ENCODE measurements at places on chromosomes 6 and 20.

DNA sequence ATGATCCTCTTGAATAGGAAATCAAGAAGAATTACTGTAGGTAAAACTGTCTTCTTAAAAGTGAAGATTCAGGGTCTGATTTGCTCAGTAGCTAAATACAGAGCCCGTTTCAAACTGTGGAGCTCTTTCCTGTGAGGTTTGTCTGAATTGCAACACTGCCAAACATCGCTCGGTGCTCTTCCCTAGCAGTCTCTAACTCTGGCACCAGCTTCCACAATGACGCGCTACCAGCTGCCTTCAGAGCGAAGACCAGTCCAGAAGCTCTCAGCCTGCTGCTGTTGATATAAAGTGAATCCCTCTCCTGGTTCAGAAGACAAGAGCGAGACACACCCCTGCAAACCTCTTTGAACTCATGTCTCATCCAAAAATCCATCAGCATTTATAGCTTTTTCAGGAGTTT is 447.0 kb downstream of the LMBRD1 start:
- DNase-seq, result no peak

GRCh38 chr6:24903681-24904080 is 32.1 kb downstream of the RIPOR2 start:
- no peak for DNase-seq

DNA sequence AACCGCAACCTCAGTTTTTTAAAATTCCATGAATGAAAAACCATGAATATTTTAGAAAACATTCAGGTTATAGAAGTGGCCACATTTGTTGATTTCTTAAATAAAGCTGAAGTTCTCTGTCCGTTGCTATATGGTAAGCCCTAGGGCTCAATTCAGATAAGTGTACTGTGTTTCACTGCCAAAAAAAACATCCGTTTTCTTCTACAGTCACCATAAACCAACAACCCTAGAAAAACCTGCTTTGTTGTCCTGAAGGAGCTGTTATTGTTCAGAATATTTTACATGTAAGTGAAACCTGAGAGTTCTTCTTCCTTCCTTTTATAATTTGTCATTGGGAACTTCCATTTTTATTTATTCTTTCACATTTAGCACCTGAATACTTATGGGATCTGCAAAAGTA is 274.1 kb downstream of the TFAP2A start:
- DNase-seq, result no peak

DNA sequence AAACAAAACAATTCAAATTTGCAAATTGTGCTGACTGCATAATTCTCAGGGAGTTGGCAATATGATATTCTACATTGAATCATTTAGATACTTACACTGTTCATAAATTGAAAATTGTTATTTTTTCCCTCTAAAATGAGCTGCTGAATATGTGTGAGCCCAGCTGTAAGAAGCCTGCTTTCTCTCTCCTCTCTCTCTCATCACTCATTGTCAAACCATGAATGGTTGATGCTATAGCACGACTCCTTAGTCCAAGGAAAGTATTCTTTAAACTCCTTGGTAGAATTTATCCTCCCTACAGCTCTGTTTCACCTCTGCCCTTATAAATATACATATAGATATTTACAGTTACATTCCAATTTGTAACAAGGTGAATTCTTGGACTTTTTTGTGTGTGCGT is 116.4 kb upstream of the POU3F2 start:
- DNase-seq, result no peak

- DNase-seq, result peak; percentile 83
Observed at GRCh38 chr20:50112512-50113419, at the start of gene UBE2V1. UBE2V1 (minus strand) TSS chr20:50113150; CDS start chr20:50113128, 22 bp downstream.

DNA sequence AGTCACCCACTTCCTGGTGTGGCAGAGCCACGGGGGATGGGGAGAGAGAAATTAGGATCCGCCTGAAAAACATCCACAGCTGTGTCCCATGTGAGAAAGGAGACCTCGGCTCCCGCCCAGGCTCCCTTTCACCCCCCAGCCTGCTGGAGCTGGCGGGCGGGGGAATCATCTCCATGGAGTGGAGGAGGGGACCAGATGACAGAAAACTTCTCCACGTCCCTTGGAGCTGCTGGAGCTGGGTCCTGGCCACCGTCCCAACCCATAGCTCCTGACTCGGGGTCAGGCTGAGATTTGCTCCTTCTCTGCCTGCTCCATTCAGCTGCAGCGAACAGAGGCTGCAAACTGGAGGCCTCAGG is 113.8 kb downstream of the CEBPB start:
- DNase-seq, result no peak

- no peak for DNase-seq
Observed at GRCh38 chr6:170023620-170024521, 267.0 kb downstream of the DLL1 start.

- no peak for DNase-seq
Observed at GRCh38 chr6:135006386-135006914, 48.2 kb downstream of the HBS1L start.

DNA sequence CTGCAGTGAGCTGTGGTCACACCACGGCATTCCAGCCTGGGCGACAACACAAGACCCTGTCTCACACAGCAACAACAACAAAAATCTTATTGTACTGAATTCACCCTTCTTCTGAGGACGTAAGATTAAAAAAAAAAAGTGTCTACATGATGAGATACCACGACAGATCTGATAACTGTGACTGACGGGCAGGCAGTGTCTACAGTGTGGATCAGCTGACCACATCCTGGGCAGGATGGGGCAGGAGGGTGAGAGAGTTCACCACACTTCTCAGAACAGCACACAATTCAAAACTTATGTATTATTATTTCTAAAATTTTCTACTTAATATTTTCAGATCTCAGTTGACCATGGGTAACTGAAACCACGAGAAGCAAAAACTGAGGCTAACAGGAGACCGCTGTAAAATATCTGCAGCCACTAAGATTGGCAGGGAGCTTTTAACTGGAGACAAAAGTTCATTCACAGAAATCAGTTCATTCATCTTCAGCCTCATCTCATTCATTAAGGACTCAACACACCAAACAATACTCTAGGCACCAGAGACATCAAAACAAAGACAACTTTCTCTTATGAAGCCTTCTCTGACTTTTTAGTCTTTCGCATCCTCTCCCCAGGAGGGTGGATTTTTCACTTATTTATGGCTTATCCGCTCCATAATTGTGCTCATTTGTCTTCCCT is 15.7 kb upstream of the NHSL1 start:
- DNase-seq, result no peak

GRCh38 chr6:17615794-17616193 is 15.7 kb downstream of the FAM8A1 start:
- DNase-seq, result no peak

- DNase-seq, result no peak
Observed at GRCh38 chr20:25608774-25609173, 15.0 kb downstream of the NANP start.

- no peak for DNase-seq
Observed at GRCh38 chr20:48815537-48815936, 12.3 kb downstream of the PREX1 start.
